NCI-H510A (cell line): ENCODE measurements at places on chromosomes 12 and 14.

DNA sequence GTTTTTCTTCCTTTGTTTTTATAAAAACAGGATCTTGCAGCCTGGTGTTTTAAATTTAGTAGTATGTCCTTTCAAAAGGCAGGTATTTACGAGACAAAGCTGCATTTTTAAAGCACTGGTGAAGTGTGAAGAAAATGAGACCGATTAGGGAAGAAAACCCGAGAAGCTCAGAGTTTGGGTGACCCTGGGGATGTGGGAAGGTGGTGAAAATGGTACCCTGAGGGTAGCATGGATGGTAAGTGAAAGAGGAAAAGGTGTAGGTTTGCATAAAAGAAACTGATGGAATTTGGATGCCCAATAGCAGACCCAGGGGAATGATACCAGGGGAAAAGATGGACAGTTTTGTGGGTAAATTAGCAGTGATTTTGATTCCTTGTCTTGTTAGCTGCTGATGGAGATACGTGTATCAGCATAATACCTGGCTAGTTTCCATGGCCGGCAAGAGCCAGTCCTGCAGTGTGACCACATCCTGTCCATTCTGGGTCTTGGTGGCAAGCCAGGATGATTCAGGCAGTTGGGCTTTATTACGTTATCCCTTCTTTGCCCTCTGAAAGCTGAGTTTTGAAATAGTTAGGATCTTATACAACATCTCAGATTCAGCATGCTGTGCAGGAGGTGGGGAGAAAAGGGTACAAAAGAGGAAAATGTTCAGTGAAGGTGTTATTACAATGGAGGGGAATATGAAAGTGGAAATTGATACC, 8.9 kb downstream of the BICD1 start:
- no peak for DNase-seq

DNA sequence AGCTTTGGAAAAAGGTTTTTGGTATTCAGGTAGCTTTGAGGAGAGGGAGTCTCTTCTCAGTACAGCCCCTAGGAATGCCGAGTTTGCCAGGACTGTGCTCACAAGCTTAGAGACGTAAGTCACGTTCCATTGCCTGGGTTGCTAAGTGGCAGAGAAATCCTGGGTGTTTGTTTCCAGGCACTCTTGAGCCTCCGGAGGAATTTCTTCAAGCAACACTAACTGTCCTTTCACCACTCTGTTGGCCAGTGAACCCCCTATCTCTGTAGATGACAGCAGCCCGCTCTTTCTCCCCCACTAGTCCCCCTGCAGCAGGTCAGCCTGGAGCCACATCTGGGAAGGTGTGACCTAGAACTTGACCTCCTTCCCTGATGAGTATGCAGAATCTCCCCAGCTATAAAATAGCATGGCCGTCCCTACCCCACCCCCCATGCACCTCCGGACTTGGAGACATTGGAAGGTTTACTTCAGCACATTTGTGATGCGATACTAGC, 162.7 kb downstream of the ZFP36L1 start:
- DNase-seq = no peak

GRCh38 chr14:85479771-85480170, 50.2 kb upstream of the FLRT2 start:
- DNase-seq = no peak

DNA sequence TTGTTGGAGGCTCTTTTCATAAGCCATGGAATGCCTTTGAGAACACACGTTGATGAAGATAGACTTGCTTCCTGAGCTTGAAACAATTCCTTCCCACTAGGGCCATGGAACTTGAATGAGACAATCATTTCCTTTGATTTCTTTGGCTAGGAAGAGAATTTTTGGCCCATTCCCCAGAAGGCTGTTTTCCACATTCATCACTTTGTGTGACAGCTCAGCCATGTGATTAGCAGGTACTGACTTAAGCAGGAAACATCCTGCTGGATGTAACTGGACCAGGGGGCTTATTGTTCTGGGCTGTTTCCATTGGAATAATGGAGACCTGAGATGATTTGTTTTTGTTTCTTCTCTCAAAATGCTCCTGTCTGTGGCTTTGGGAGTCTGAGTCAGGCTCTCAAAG, 469.8 kb upstream of the SEL1L start:
- DNase-seq = no peak

GRCh38 chr12:10497602-10498001, 8.1 kb upstream of the EIF2S3B start:
- DNase-seq = no peak

DNA sequence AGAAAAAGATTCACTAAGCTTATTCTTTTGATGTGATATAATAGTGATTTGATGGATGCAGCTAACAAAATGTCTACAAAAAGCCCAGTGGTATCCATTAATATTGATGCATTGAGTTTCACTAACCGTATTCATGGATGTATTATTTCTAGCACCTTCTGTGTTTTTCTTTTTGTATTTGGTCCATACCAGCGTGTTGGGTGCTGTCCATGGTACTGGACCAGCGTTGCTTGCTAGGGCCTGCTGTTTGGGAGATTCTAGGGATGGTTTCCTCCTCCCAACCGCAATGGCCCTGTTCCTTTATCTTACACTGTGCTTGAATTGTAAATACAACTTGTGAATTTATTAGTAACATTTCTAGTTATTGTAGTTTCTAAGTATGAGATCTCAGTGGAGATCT, 31.7 kb downstream of the ANO4 start:
- DNase-seq = no peak

GRCh38 chr12:89082370-89082753, 269.9 kb downstream of the DUSP6 start:
- no peak for DNase-seq

- DNase-seq = no peak
These were observed 18.2 kb upstream of the CLEC2D start for GRCh38 chr12:9651265-9651729.

- DNase-seq = no peak
These were observed 329.8 kb upstream of the TMPO start for GRCh38 chr12:98185606-98186005.

- DNase-seq = no peak
These were observed 853.7 kb downstream of the GALC start for GRCh38 chr14:87139299-87139698.

- no peak for DNase-seq
These were observed 17.0 kb upstream of the WNT5B start for GRCh38 chr12:1611803-1612572.
